SJSA1 (cell line): ENCODE measurements at places on chromosomes 12 and 14. TPM values are rescaled to one million over a fixed set of nuclear protein-coding genes. Genes with fewer than 3 reads are reported as not detected.

Gene KCNK10
- not detected in 2 replicates for total RNA-seq

DNA sequence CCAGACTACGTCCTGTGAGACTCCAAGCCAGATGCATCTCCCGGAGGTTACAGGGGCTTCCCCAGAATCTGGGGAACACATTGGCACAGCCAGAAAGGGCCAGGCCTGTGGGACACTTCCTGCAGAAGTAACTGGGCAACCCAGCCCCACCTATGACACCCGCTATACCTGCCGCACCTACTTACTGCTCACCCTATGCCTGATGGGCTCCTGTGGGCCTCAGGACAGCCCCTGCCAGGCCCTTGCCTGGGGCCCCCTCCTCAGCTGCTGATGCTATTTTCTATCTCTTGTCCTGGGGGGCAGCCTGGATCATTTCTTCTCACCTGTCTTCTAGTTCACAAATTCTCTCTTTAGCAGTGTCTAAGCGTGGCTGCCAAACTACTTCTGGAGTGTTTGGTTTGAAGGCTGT, 28.7 kb downstream of the JAG2 start:
- DNase-seq, result no peak

GRCh38 chr12:124442281-124442680, 125.1 kb downstream of the NCOR2 start:
- DNase-seq, result no peak

DNA sequence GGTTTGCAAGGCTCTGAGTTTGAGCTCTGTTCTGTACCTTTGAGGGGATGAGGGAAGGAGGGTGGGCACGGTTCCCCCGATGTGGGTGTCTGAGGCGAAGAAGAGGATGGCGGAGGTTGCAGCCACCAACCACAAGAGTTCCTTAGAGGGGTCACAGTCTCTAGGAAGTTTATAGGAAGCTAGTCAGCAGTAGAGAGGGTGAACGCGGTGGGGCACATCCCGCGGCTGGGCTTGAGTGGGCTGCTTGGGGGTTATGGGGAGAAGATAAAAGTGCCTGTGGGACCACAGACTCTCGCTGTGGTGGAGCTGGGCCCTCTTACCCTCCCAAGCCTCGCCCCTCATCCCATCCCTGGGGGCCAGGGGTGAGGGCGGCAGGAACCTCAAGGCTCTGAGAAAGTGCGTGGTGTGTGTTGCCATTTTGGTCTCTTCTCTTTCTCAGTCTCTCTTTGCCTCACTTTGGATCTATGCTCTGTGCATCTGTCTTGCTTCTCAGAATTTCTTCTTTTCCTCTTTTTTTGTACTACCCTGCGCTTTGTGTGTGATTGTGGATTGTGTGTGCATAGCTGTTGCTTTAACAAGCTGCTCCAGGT, 2.7 kb downstream of the CD4 start:
- no peak for DNase-seq

GRCh38 chr12:40054555-40055227, 51.2 kb downstream of the SLC2A13 start:
- DNase-seq, result no peak

- no peak for DNase-seq
Observed at GRCh38 chr12:22481547-22482104, 62.7 kb downstream of the C2CD5 start.
